ENCODE measurements at places on chromosomes 6 and 20.

DNA sequence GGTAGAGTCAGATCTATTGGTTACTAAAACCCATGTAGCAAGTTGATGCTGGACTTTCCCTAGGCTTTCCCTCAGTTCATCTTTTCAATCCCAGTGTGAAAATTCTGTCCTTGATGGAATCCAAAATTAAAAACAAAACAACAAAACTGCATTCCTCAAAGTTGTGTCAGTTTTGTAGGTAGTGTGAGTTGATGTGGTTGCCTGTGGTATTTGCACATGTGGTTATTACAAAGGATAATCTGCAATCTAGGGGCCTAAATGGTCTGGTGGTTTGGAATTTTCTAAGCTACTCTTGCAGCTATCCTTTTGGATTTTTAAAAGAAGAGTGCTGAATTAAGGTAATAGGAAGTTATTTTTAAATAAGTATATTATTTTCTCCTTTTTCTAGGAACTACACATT is 132.2 kb upstream of the SCGN start:
- peak; percentile 18 for DNase-seq

- peak; percentile 11 for DNase-seq
These were observed 44.2 kb upstream of the TNFRSF21 start for GRCh38 chr6:47353871-47354270.

DNA sequence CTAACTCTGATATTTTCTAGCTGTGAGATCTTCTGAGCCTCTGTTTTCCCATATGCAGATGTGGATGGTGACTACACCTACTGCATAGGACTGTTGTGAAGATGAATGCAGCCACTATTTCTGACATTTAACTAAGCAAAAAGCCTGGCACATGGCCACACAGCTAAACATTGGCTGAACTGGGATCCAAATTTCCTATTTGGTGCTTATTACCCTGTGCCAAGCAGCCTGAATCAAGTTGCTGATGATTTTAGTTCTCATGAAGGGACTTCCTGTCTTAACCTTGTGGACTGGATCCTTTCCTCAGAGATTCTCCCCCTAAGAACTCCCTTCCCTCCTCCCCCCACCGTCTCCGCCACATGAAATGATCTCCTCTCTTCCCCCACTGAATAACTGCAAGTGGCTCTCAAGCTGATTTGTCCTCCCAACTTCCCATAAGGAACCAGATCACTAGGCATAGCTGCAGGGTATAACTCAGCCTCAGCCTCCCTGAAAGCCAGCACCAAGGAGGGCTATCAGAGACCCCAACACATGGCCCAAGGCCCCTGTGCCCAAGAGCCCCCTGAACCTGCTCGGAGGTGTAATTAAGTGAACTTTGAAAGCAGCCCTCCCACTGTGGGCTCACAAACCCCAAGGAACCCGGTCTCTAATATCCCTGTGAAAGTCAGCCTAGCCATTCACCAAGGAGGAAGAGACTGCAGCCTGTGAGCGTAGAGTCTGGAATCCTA is 55.7 kb downstream of the MAFB start:
- DNase-seq, result no peak

- DNase-seq, result no peak
These were observed 108.5 kb upstream of the PRND start for GRCh38 chr20:4613184-4613583.

DNA sequence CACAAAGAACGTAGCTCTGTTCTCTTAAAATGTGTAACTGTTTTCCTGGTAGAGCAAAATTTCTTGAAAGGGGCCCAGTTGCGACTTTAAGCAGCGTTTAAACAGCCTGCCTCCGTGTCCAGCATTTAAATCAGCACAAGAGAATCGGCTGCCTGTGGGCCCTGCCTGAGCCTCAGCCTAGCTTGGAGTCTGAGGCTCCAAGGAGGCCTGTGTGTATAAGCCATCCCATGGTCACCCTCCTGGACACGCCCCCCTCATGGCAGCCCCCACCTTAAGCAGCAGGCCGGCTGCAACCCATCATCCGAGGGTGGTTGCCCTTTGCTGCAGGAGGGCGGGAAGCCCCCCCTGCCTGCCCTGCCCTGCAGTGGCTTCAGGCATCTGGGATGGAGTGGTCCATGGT is 18.9 kb downstream of the SDCBP2 start:
- DNase-seq, result no peak

GRCh38 chr6:167699141-167699931 is 127.4 kb upstream of the AFDN start:
- DNase-seq, result peak; percentile 32

GRCh38 chr20:20812136-20812535 is 99.7 kb upstream of the RALGAPA2 start:
- DNase-seq, result no peak

GRCh38 chr6:134352786-134353480 is 35.0 kb upstream of the SGK1 start:
- DNase-seq, result peak; percentile 80

DNA sequence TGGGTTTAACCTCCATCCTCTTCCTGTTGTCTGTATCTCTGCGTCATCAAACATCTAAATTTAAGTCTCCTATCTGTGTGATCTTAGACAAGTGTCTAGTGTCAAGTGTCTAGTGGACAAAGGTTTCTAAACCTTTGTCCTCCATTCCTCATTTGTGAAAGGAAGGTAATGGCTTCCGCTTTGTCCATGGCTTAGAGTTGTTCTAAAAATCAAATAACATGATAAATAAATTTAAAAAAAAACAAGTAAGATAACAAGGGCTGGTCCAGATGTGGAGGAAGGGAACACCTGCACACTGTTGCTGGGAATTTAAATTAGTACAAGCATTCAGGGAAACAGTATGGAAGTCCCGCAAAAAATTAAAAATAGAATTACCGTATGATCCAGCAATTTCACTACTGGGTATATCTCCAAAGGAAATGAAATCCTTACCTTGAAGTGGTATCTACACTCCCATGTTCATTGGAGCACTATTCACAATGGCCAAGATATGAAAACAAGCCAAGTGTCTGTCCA is 17.6 kb upstream of the SERPINB1 start:
- no peak for DNase-seq

DNA sequence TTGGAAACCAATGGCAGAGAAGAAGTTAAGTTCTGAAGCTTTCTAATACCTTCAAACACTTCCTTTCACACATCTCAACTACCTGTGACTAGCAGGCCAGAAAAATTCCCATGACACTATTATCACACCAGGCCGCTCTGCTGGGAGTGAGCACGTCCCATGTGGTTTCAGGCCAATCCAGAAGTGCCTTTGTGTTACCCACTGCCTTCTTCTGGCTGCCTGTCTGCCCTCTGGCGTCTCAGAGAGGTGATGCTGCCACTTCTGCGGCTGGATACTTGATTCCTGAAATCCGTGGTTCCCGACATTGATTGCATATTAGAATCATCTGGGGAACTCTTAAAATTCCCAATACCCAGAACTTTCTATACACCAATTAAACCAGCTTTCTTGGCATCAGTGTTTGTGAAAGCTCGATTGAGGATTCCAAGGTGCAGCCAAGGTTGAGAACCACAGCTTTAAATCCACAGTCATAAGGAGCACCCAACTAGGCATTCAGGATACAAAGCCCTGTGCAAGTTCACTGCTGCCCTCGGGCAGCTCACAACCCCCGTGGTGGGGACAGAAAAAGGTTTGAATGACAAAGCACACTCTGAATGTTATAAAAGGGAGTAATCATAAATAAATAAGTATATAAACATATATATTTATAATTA is 65.6 kb downstream of the STMND1 start:
- DNase-seq, result peak; percentile 44

DNA sequence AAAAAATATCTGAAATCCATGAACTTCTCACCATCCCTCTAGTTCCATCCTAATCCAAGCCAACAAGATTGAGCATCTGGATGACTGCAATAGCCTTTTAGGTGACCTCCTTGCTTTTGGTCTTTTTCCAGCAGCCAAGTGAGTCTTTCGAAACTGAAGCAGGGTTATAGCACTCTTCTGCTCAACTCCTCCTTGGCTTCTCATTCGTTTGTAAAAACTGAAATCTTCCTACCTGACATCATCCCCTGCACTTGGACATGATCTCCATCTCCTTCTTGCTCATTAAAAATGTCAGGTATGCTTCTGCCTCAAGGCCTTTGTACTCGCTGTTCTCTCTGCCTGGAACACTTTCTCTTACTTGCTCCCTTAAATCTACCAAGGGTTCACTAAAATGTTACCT is 46.0 kb downstream of the STX7 start:
- peak; percentile 66 for DNase-seq

GRCh38 chr6:99165838-99166237 is 183.6 kb downstream of the FAXC start:
- no peak for DNase-seq

DNA sequence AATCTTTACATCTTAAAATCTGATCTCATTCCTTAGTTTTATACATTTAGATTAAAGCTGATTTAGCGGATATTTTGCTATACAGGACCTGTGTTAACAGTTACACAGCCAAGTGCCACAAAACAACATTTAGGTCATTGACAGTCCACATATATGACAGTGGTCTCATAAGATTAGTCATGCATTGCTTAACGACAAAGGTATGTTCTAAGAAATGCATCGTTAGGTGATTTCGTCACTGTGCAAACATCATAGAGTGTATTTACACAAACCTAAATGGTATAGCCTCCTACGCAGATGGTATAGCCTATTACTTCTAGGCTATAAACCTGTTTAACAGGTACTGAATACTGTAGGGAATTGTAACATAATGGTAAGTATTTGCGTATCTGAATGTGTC is 21.6 kb downstream of the ADGRG6 start:
- no peak for DNase-seq

- DNase-seq, result no peak
These were observed 2.1 kb downstream of the MAFB start for GRCh38 chr20:40686893-40687292.

GRCh38 chr6:145247692-145248419 is 487.5 kb downstream of the EPM2A start:
- peak; percentile 93 for DNase-seq

DNA sequence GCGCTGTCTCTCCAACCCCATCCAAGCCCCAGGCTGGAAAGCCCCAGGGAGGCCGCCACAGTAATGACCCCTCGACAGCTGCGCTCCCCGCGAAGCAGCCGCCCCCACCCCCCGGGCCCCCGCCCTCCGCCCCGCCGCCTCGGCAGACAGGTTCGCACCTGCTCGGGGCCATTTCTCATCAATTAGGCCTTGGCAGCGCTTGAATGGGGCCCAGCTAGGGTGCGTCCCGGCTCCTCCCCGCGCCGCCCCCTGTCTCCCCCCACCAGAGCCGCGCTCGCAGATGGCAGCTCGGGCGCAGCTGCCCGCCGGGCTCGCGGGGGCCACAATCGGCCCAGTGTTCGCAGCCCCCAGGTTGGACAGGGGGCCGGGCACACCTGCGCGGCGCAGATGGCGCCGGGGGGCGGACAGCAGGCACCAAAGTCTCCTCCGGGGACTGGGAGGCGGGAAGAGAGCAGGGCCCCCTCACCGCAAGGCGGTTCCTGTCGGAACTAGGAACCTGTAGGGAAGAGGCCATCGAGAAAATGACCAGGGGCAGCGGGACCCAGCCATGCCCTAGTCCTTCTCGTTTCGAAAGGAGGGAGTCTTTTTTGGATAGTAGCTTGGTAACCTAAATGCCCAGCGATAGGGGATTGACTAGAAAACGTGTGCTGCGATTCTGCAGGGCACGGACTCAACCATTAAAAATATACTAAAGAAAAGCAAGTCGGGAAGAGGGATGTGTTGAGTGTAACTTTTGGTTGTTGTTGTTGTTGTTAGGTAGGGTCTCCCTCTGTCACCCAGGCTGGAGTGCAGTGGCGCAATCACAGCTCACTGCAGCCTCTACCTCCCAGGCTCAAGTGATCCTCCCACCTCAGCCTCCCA is 83.2 kb upstream of the EYA2 start:
- no peak for DNase-seq

GRCh38 chr20:13422637-13423036 is 201.6 kb downstream of the ISM1 start:
- no peak for DNase-seq
